Ascending aorta (tissue), 2 donors: ENCODE measurements at places on chromosomes 11 and 22. TPM values are rescaled to one million over a fixed set of nuclear protein-coding genes. Genes with fewer than 3 reads are reported as not detected.

LRRC75B gene
- 22.7 TPM for total RNA-seq

HOATZ gene
- not detected for total RNA-seq

IL10RA gene
- 38.6 TPM for total RNA-seq

KCNJ11 gene
- total RNA-seq, result not detected

TUB gene
- 12.9 TPM for total RNA-seq

DTX4 gene
- total RNA-seq, result 9.6 TPM

WBP2NL gene
- not detected for total RNA-seq

PARVB gene
- total RNA-seq, result 33.8 TPM

NRIP3 gene
- total RNA-seq, result 7.7 TPM

SOX10 gene
- total RNA-seq, result 23.0 TPM

MMP10 gene
- total RNA-seq, result not detected
